ENCODE measurements at places on chromosomes 16 and 17. TPM values are rescaled to one million over a fixed set of nuclear protein-coding genes. Genes with fewer than 3 reads are reported as not detected.

Gene KRTAP4-3
- total RNA-seq: not detected

Gene GGA3
- total RNA-seq: 18.1 TPM

Gene EXOC3L1
- not detected for total RNA-seq

Gene DNAI2
- not detected for total RNA-seq

Gene CHP2
- 1.3 TPM for total RNA-seq

All from tracheal epithelial cell (primary cell).